Osteoblast (primary cell): ENCODE measurements at places on chromosomes 13 and 19. TPM values are rescaled to one million over a fixed set of nuclear protein-coding genes. Genes with fewer than 3 reads are reported as not detected.

KLF2 gene
- 11.2 and 16.6 TPM in 2 replicates for total RNA-seq

DNA sequence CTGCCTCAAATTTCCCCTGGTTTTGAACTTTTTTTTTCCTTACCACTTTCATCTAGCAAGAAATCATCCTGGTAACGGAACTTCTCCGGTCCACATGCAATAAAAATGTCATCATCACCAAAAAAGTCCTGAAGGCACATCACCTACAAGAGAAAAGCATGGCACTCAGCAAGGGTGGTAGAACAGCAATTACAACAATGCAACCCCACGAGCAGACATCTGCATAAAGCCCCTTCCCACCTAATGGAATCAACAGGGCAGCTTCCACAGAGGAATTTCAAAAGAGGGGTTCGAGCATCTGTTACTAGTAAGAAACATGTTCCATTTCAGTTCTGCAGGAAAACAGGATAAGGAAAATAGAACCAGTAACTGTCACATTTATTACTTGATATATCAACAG, 183.9 kb downstream of the DCLK1 start:
- no peak overlapping the region for H3K27ac ChIP-seq
- H3K4me1 ChIP-seq = no peaks in the 10 kb centered on the region
- H3K4me3 ChIP-seq = no peak overlapping the region
- DNase-seq = no peak

DNA sequence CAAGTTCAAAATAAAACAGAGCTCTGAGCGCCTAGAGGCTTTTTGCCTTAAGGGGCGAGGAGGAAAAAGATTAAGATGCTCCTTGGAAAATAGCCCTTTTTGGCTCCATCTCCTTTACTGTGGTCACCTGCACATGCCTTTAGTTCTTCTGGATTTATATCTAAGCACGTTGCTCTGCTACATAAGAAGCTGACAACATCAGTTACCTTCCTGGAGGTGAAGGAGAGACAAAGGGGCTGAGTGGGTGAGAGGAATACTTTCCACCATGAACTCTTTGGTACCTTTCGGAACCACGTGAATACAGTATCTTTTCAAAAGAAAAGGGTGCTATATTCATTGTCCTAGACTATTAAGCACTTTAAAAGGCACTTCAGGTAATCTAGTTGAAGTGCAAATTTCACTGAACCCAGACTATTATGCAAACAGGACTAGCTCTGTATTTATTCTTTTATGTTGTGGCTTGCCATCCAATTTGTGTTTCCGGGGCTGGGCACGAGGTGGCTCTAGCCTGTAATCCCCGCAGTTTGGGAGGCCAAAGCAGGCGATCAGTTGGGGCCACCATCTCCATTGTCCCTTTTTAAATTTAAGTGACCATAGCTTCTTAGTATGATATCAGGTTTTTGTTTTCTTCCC, 201.5 kb downstream of the TM9SF2 start:
- no peaks in the 10 kb centered on the region for H3K4me1 ChIP-seq
- no peaks in the 10 kb centered on the region for H3K36me3 ChIP-seq
- no peak for DNase-seq
- H3K27me3 ChIP-seq = peaks cover 3% of the 10 kb centered on the region
- H3K27ac ChIP-seq = no peak overlapping the region

GRCh38 chr13:29648760-29649159, 53.3 kb upstream of the SLC7A1 start:
- no peaks in the 10 kb centered on the region for H3K36me3 ChIP-seq
- H3K27ac ChIP-seq = no peak overlapping the region
- DNase-seq = no peak
- H3K4me1 ChIP-seq = no peaks in the 10 kb centered on the region
- H3K27me3 ChIP-seq = no peaks in the 10 kb centered on the region
- no peak overlapping the region for H3K4me3 ChIP-seq
